Astrocyte of the cerebellum (primary cell): ENCODE measurements at places on chromosomes 1 and 21.

GRCh38 chr1:157566484-157567300 is 14.4 kb upstream of the FCRL5 start:
- no peak for DNase-seq

- DNase-seq: no peak
Observed at GRCh38 chr1:185398599-185398998, 81.6 kb upstream of the IVNS1ABP start.

GRCh38 chr21:41832596-41833496 is 46.3 kb downstream of the PRDM15 start:
- no peak for DNase-seq

GRCh38 chr1:89339039-89339438 is 24.8 kb upstream of the GBP6 start:
- no peak for DNase-seq
